ENCODE measurements at places on chromosomes 7 and 10. TPM values are rescaled to one million over a fixed set of nuclear protein-coding genes. Genes with fewer than 3 reads are reported as not detected.

The CCL24 gene
- not detected for total RNA-seq

The IDI2 gene
- not detected for total RNA-seq

The LRRC17 gene
- total RNA-seq = not detected

The KEL gene
- total RNA-seq = 0.10 TPM

The SLC18A3 gene
- total RNA-seq = not detected

The LIPF gene
- total RNA-seq = not detected

The ATOH7 gene
- total RNA-seq = not detected

The NPTX2 gene
- 0.13 TPM for total RNA-seq

The PAX4 gene
- not detected for total RNA-seq

The FAM180A gene
- not detected for total RNA-seq

The ZNHIT1 gene
- 46.7 TPM for total RNA-seq

The CALHM2 gene
- total RNA-seq = 12.1 TPM

The CADPS2 gene
- total RNA-seq = not detected

The KBTBD2 gene
- 22.1 TPM for total RNA-seq

The CYP2C19 gene
- total RNA-seq = not detected

The KCNIP2 gene
- total RNA-seq = 1.1 TPM

The PRSS2 gene
- not detected for total RNA-seq

The ACSM6 gene
- not detected for total RNA-seq

The ZSWIM8 gene
- total RNA-seq = 50.5 TPM

The ARMH3 gene
- total RNA-seq = 19.3 TPM

The OR9A2 gene
- total RNA-seq = not detected

The TLX1 gene
- total RNA-seq = not detected

The FAM13C gene
- not detected for total RNA-seq

The DHX32 gene
- 21.1 TPM for total RNA-seq

The AKR1D1 gene
- total RNA-seq = not detected

The CTNNA3 gene
- not detected for total RNA-seq

The GDF10 gene
- 0.89 TPM for total RNA-seq

The CUZD1 gene
- total RNA-seq = 2.9 TPM

The TFR2 gene
- 21.8 TPM for total RNA-seq

The PRKCQ gene
- total RNA-seq = 47.0 TPM

Measured in activated CD8-positive, alpha-beta memory T cell treated with anti-CD3 and anti-CD28 coated beads for 36 hours (primary cell).